NCI-H748 treated with DMSO at 0.1 percent for 48 hours (cell line): ENCODE measurements at places on chromosomes 2 and 18.

- no peak for DNase-seq
Observed at GRCh38 chr18:70523792-70524182, 234.9 kb downstream of the SOCS6 start.

DNA sequence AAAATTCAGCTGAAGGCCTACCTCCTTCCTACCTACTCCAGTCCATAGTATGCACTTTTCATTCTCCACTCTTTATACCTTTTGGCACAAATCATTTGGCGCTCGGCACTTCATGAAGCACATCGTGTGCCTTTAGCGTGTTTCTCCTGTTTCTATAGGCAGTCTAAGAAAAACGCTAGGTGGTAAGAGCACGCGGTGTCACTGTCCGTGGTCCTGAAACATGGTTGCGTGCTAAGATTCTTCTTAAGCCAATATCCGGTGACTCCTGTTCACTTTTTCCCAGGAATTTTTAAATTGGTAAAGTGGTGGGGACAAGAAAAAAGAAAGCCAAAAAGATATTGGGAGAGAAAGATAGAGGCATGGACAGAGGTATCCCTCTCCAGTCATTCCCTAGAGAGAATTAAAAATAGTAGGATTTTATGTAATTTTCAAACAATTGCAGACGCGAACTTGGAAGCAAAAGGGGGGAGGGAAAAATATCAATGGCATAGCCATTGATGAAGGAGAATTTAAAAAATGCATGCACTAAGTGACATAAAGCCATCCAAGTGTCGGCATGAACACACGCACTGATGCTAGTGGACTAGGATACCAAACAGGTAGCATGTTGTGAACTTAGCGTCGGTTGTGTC is 1.4 kb upstream of the CTNNA2 start:
- DNase-seq, result no peak

- DNase-seq, result no peak
Observed at GRCh38 chr2:76613330-76613729, 902.6 kb upstream of the GCFC2 start.

DNA sequence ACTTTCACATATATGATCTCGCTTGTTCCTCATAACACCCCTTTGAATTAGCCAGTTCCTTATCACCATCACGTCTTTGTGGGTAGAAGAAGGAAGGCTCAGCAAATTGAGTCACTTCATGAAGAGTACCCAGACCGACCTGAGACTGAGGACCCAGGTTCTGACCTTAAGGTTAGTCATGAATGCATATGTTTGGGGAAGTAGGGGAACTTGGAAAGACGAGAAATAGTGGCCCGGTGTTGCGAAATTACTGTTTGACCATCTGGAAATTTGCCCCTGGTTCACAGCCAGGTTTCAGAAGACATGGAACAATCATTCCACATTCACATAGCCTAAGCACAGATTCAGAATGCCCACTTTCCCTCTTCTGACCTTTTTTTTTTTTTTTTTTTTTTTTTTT is 59.8 kb downstream of the MEIS1 start:
- DNase-seq, result no peak

GRCh38 chr2:39975476-39976020 is 196.5 kb upstream of the THUMPD2 start:
- no peak for DNase-seq

DNA sequence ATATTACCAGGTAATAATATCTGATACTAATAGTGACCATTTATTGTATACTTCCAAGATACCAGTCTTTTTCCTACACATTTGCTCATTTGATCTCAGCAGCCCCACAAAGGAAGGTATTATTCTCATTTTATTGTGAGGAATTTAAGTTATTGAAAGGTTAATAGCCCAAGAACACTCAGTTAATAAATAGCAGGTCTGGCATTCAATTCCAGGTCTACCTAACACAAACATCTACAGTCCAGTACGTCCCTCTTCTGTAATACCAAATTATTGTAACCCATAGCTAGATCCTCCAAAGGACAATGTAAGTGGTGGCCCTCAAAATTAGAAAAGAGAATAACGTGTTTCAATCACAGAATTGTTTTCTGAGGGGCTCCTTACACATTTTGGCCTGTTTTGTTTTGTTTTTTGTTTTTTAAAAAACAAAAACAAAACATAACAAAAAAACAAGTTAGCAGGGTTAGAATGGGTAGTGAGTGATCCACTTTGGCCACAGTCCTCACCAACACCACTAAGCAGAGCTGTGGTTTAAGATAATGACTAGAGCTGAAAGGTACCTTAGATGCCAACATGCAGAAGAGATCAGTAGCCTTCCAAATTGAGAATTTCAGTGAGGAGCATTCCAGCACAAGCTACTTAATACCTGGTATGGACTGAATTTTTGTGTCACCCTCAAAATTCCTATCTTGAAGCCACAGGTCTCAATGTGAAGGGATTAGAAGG is 137.5 kb downstream of the DYM start:
- DNase-seq, result no peak

GRCh38 chr18:4106407-4107033 is 348.6 kb downstream of the DLGAP1 start:
- peak; percentile 10 for DNase-seq

DNA sequence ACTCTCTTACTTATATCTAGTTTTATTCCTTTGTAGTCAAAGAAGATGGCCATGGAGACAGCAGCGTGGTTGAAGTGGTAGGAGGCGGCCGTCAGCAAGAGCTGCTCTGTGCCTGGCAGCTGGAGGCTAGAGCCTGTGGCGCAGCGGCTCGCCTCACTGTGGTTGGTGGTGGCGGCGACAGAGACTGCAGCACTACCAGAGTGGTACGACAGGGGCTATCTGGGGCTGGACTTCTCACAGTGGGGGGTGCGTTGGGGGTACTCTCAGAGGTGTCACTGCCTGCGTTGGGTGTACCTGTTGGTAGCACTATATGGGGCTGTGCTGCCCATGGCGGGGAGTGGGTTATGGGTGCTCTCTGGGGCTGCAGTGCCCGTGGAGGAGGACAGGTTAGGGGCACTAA is 8.5 kb upstream of the ANKRD62 start:
- DNase-seq, result no peak

DNA sequence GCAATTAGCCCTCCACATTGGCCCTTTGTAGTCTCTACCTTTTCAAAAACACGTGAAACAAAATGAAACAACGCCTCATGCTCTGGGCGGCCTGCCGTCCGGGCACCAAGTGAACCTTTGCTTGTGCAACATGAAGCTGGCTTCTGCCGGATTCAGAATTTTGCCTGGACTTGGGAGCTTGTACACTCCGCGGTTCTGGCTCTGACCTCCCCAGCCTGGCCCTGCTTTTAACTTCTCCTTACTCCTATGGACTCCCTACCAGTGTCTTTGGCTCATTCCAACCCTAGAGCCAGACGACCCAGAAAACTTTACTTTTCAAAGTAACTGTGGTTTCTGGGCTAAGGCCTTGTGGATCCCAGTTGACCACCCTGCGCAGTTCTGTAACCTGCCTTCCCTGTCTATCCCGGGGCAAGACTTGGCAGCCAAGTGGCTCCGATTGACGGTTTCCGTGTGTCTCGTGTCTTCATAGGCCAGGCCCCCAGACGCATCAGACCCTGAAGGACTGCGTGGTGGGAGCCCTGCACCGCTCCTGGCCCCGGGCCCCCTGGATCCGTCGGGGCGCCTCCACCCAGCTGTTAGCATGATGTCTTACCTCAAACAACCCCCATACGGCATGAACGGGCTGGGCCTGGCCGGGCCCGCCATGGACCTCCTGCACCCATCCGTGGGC is 1.9 kb downstream of the OTX1 start:
- DNase-seq, result no peak

DNA sequence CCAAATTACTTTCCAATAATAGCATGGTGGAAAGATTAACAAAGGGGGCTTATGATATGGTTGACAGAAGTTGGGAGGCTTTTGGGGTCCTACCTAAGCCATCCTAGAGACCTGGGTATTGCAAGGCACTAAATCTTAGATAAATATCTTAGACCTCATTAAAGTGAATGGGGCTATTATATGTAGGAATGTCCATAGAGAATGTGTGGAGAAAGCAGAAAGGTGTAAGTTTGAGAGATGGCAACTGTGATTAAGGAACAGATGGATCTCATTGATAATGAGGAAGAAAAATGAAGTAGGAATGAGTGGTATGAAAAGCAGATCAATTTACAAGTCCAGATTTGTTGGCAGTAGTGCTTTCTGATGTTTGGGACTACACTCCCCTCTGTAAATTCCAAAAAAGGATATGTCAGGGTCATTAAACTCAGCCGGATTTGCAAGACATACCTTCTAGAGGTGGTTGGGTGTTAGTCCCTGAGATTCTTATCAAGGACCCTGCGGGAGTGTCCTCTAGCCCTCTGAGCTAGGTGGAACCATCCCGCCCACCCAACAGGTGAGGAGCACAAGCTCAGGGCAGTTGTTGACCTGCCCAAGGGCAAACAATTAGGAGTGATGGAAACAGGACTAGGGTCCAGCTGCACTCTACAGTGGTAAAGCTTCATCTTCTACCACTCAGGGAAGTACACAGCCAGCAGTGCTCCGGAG is 12.1 kb downstream of the TCF7L1 start:
- DNase-seq, result no peak

DNA sequence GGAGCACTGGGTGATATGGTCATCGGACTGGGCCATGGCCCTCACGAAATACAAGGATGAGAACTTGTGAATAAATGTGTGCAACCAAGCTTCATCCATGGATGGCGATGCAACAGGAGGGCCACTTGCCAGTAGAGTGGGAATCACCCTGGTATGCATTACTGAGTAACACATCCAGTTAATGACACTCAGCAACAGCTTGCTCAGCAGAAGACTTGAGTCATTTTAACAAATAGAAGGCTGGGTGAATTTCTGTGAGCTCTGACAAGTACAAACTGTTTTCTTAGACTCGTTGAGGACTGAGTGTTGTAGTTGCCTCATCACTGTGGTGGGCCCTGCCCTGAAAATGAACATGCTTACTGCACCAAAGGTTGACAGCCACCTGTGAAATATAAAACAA is 221.6 kb downstream of the NCKAP5 start:
- no peak for DNase-seq

GRCh38 chr2:236290742-236291425 is 26.7 kb upstream of the ASB18 start:
- DNase-seq, result no peak

DNA sequence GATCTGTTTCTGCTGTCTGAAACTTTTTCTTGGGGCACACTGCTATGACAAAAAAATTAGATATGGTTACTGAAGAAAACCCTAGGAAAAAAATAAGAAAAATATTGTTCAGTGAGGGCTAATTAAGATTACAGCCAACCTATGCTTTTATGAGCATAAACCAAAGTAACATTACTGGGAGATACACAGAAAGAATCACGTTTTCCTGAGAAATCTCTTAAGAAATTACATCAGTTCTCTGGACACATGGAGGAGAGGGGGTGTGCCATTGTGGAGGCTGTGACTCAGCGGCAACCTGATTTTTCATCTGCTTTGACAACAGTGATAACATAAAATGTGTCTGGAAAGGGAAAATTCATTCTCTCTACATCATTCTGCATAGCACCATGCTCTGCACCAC is 13.4 kb upstream of the NMI start:
- DNase-seq, result no peak

DNA sequence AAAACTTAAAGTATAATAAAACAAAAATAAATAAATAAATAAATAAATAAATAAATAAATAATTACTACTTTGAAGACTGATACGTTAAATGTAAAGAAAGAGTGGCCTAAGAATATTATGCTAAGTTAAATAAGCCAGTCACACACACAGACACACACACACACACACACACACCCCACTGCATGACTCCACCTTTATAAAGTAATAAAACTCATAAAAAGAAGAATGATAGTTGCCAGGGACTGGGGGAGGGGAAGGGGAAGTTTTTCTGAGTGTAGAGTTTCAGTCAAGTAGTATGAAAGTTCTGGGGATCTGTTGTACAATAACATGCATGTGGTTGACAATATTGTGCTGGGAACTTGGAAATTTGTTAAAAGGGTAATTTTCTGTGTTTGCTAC is 1237.5 kb upstream of the GYPC start:
- DNase-seq, result no peak

DNA sequence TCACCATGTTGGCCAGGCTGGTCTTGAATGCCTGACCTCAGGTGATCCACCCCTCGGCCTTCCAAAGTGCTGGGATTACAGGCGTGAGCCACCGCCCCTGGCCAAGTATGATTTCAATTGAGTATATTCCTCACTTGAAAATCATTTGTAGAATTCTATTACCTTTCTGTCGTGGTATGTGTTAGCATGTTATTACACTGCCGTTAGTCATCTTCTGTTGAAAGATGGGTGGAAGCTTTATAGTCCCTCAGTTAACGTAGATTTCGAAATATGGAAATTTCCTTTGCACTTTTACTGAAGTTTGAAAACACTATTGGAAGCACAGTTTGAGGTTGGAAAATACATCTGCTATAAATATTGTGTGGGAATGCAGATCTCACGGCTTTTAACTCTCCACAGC is 14.7 kb downstream of the NIFK start:
- no peak for DNase-seq

GRCh38 chr2:3636586-3637310 is 21.3 kb upstream of the ALLC start:
- no peak for DNase-seq

DNA sequence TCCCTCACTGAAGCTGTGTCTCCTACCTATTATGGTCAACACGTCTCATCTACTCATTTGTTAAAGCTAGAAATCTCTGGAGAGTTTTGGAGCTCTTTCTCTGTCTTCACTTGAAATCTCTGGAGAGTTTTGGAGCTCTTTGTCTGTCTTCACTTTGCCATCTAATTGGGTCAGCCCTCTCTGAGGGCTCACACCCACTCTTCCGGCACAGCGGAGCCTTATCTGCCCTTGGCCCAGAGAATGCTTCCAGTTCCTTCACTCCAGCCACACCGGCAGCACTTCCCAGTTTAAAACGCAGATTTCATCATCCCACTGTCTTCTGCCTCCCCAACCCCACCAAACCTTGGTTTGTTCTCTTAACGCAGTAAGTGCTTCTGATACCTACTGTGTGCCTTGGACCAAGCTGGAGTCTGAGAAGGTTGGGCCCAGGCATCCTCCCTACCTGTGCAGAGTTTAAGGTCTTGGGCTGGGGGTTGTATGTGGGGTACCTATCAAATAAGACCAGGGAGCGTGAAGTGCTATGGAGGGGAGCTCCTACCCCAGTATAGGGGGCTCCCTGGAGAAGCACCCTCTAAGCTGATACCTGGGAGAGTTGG is 5.0 kb downstream of the HPCAL1 start:
- no peak for DNase-seq

GRCh38 chr2:178227187-178227586 is 32.9 kb downstream of the OSBPL6 start:
- DNase-seq, result no peak
